ENCODE measurements at places on chromosomes 16 and 17. TPM values are rescaled to one million over a fixed set of nuclear protein-coding genes. Genes with fewer than 3 reads are reported as not detected.

Gene CCL7
- total RNA-seq = not detected

Gene ANKRD40CL
- not detected for total RNA-seq

DNA sequence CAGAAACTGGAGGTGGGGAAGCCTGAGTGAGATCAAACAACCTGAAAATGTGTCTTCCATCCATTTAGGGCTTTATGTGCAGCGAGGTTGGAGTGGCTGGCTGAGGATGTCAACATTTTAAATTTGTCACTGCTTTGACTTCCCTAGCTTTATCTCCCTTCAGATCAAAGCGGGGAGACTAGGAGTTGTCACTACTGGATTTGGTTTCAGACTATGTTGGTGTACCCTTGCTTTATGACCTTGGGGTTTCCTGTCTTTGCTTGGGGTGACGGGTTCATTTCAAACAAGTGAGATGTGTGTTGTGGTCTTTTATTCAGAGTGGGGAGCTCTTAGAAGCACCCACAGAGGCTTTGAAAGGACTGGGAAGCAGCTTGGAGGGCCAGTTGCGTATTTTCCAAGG lies 25.6 kb downstream of the MSI2 start:
- peak; percentile 13 for DNase-seq

- no peak for DNase-seq
These were observed 138.2 kb downstream of the ZNF423 start for GRCh38 chr16:49717689-49718088.

DNA sequence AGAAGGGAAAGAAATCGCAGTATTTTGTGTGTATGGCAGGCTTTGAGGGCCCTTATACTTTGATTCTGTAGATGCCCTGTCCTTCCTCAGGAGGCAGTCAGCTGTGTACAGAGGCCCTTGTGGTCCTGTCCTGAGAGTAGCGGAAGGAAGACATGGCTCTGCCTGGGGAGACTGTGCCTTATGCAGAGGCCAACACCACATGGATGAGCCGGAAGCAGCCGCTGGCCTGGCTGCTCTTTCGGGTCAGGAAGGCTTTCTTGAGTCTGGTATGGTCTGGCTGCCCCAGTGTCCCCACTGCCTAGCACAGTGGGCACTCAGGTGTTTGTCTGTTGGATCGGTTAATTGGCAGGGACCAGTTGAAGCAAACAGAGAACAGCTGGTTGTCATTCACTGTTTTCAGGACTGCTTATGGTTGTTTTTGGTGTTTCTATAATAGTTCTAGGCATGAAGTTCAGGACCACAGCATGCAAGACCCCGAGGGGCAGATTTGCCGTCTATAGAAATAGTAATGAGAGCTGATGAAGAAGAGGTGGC lies 12.4 kb downstream of the USP10 start:
- no peak for DNase-seq

Gene CCL8
- not detected for total RNA-seq

DNA sequence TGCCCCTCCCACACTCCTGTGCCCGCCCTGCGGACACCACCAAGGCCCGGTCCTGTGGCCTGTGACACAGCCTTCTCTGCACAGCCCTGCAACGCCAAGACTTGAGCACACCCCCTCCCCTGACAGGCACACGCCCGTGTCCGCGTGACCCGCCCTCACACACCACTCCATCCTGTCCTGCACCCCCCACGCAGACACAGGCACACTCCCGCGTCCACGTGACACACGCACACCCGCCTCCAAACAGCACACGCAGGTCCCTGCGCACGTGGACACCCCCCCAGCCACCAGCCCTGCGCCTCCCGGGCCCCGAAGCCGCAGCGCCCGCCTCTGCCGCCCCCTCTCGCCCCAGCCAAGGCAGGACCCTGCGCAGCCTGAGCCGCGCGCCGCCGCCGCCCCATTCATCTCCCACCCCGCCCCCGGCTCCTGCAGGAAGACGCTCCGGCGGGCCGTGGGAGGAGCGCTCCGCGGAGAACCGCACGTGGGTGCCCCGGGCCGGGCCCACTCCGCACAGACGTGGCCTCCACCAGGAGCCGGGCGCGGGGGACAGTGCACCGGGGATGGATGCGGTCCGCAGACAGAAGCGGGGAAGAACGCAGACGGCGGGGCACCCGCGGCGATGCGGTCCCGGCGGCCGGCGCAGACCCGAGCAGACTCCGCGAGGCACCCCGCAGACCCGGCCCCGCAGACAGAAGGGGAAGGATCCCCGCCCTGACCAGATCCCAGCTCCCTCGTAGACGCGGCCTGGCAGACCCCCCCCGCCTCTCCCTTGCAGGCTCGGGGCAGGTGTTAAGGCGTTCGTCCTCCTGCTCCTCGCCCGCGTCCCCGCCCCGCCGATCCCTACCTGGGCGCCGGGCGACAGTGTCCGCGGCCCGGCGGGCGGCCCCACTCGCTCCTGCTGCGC lies 506 bp downstream of the CAMKK1 start:
- peak; percentile 77 for DNase-seq

Gene NPIPB8
- total RNA-seq = 0.27 TPM

DNA sequence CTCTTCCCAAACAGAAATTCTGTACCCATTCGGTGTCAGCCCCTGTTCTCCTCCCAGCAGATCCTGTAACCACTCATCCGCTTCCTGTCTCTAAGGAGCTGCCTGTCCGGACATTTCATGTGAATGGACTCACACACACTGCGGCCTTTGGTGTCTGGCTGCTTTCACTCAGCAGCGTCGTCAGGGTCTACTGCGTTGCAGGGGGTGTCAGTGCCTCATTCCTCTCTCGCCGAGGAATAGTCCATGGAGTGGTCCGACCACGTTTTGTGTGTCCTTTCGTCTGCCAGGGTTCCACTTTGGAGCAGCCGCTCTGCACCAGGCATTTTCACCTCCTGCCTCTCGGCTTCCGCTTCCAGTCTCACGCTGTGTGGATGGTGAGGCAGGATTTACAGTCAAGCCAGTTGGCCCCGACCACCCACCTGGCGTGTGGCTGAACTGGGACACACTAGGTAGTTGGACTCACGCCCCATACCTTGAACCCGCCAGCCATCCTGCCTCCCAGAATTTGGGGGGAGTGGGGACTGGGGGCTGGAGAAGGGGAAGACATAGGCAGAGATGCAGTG lies 188.2 kb upstream of the CIBAR2 start:
- no peak for DNase-seq

Gene CALB2
- not detected for total RNA-seq

GRCh38 chr16:15041271-15042004 lies 14.4 kb downstream of the NTAN1 start:
- no peak for DNase-seq

- no peak for DNase-seq
These were observed 315.6 kb downstream of the SNX29 start for GRCh38 chr16:12291989-12292759.

- DNase-seq = no peak
These were observed 75.4 kb upstream of the SDK2 start for GRCh38 chr17:73719588-73720071.

- peak; percentile 74 for DNase-seq
These were observed at the start of gene EME2 for GRCh38 chr16:1772362-1772907. EME2 (plus strand) TSS chr16:1772810; CDS start chr16:1773228, 418 bp downstream.

- no peak for DNase-seq
These were observed 167.4 kb downstream of the BCAS3 start for GRCh38 chr17:60845012-60845411.

GRCh38 chr16:53982631-53983042 lies 278.7 kb downstream of the FTO start:
- DNase-seq = no peak

GRCh38 chr17:37614391-37614790 lies 5.2 kb upstream of the SYNRG start:
- no peak for DNase-seq

GRCh38 chr17:14791221-14791620 lies 473.9 kb downstream of the PMP22 start:
- no peak for DNase-seq

DNA sequence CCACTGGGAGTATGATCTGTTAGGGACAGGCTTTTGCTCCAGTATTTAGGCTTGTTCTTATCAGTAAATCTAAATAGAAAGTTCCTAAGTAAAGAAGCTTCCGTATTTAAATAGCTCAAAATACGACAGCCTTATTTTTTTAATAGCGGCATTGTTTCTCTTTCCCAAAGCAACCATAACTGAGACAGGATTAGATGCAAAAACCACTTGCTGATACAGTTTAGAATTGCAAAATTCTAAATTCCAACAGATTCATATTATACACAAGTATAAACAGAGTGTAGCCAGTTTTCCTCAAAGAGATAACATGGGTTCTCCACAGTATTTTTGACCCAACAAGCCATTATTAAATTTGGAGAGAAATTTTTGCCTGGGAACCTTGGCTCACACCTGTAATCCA lies 276.7 kb downstream of the FTO start:
- DNase-seq = no peak

Gene SLC35G6
- not detected for total RNA-seq

GRCh38 chr17:17890773-17891759 lies 54.3 kb upstream of the SREBF1 start:
- DNase-seq = peak; percentile 66
